ENCODE measurements at places on chromosomes 12 and 14.
A peak's percentile ranks its signal among the peaks of the same experiment; 100 is the strongest.

GRCh38 chr14:99150236-99150635 is 121.8 kb downstream of the BCL11B start:
- DNase-seq, result no peak

- no peak for DNase-seq
Observed at GRCh38 chr12:47987411-47988072, 16.7 kb downstream of the COL2A1 start.

DNA sequence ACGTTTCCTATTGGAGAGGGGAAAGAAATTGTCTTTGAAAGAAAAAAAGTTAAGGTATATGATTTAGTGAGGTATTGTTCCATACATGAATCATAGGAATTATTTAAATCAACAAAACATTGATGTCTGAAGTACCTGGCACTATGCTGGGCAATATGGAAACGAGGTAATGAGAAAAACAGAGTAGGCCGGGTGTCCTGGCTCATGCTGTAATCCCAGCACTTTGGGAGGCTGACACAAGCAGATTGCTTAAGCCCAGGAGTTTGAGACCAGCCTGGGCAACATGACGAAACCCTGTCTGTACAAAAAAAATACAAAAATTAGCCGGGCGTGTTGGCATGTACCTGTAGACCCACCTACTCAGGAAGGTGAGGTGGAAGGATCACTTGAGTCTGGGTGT is 45.9 kb downstream of the AEBP2 start:
- DNase-seq, result no peak

GRCh38 chr14:104576970-104577332 is 2.6 kb upstream of the C14orf180 start:
- no peak for DNase-seq

- no peak for DNase-seq
Observed at GRCh38 chr14:104743461-104744380, 9.2 kb upstream of the SIVA1 start.

GRCh38 chr14:29858299-29858698 is 69.3 kb downstream of the PRKD1 start:
- peak; percentile 36 for DNase-seq

GRCh38 chr14:69770559-69770958 is 3.6 kb downstream of the SRSF5 start:
- no peak for DNase-seq

GRCh38 chr14:91996948-91997371 is 42.9 kb downstream of the TRIP11 start:
- no peak for DNase-seq

DNA sequence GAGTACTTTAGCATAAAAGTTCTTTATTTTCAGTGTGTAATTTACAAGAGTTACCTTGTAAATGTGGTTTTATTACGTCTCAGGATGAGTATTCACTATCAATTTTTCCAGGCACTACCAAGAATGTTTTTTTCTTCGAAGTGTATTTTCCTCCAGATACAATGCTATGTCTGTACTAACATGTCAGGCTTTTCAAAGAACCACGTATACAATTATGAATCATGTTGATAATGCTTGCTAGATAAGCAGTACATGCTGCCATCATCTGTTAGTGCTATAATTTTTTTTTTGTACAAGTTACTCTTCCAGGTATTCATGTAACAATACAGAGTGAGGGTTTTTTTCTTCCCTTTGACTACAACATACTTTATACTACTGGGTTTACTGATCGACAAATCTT is 5.6 kb upstream of the KANSL2 start:
- no peak for DNase-seq

DNA sequence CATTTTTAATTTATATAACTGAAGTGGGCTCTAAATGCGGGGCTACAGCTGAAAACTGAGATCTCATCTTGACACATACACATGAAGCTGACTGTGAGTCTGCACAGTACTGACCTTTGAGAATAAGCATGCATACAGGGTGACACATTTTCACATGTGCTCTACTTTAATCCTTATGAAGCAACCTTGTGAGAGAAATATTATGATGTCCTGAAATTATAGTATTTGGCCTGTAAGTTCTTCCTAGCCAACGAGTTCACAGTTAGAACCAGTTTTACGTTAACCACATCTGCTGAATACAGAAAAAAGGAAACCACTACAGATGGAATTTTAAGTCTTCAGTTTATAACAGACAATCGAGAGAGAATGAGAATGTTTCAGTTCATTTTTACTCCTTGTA is 70.3 kb downstream of the SPPL3 start:
- DNase-seq, result no peak

DNA sequence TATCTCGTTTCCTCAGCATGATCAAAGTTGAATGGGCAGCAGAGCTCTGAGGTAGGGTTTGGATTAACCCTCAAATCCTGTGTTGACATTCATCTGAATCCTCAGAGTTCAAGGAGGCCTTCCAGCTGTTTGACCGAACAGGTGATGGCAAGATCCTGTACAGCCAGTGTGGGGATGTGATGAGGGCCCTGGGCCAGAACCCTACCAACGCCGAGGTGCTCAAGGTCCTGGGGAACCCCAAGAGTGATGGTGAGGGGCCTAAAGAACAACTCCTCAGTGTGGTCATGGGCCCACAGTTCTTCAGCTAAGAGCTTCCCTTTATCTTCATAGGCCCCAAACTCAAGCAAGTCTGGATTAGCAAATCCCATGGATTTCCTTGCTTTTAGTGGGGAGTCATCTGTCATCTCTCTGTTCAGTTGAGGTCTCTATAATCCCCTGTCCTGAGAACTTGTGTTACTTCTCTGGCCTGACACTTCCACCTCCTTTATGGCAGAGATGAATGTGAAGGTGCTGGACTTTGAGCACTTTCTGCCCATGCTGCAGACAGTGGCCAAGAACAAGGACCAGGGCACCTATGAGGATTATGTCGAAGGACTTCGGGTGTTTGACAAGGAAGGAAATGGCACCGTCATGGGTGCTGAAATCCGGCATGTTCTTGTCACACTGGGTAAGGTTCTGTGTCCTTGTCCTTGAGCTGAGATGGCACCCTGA is 1.5 kb downstream of the MYL6 start:
- no peak for DNase-seq

DNA sequence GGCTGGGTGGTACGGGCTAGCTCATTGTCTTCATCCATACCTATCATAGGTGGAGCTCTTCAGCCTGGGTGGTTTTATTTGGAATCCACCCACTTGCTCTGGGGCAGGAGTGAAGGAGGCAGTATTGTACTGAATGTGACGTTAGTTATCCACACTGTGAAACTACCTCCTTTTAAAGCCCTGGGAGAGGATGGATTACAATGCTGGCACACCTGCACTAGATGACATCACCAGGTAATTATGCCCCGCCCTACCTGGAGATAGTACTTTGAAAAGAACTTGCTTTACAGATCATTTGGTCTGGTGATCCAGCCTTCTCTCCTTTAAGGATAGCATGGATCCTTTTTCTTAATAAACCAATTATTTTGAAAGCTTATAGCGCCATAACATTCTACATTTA is 78.0 kb downstream of the B4GALNT3 start:
- no peak for DNase-seq
